Brain pericyte (primary cell): ENCODE measurements at places on chromosomes 5 and 9.

- DNase-seq, result no peak
These were observed 134.7 kb downstream of the SLC1A3 start for GRCh38 chr5:36741128-36741527.

- DNase-seq, result no peak
These were observed 34.5 kb upstream of the CDKN2AIPNL start for GRCh38 chr5:134445856-134446818.

- no peak for DNase-seq
These were observed 32.5 kb upstream of the MYORG start for GRCh38 chr9:34409154-34409553.

- DNase-seq, result no peak
These were observed 482.8 kb upstream of the KLF4 start for GRCh38 chr9:107972346-107972745.

DNA sequence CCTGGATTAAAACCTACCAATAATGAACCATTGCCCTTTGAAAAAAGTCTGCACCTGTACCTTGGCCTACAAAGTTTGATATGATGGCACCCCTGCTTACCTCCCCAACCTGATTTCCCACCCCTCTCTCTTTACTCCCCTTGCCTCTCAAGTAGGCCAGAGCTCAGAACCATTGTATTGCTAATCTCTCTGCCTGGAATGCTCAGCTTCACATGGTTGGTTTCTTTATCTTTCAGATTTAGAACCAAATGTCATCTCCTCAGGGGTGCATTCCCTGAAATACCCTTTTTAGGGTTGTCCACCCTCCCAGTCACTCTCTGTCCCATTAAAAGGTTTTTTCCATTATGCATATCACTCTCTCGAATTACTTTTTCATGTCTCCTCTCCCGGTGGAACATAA is 116.6 kb upstream of the VCAN start:
- no peak for DNase-seq

- DNase-seq, result no peak
These were observed 44.6 kb downstream of the AOPEP start for GRCh38 chr9:94771096-94771495.

DNA sequence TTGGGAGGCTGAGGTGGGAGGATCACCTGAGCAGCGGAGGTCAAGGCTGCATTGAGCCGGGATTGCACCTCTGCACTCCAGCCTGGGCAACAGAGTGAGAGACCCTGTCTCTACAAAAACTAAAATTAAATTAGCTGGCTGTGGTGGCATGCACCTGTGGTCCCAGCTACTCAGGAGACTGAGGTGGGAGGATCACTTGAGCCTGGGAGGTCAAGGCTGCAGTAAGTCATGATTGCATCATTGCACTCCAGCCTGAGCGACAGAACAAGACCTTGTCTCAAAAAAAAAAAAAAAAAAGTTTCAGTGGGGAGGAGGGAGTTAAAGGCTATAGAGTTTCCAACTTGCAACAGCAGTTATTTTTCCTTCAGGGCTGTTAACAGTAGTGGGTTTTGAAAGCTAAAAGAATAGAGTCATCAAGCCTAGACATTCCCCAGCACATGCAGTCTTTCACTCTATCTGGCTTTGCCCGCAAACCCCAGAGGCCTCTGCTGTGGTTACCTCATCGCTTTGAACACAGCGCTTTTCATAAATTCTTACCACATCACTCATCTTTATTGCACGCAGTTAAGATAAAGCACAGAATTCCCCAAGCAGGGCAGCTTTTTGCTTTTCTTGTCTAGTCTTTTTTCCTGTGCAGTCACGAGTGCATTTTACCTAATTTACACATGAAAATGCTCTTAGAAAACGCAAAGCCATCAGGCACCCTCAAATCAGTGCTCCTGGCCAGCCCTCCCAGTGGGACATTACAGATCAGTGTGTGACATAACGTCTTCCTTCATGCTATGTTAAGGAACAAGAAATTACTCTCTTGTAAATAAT is 8.7 kb upstream of the SLC2A8 start:
- DNase-seq, result peak; percentile 79

GRCh38 chr9:129803676-129804060 is 684 bp downstream of the TOR1B start:
- DNase-seq, result no peak

DNA sequence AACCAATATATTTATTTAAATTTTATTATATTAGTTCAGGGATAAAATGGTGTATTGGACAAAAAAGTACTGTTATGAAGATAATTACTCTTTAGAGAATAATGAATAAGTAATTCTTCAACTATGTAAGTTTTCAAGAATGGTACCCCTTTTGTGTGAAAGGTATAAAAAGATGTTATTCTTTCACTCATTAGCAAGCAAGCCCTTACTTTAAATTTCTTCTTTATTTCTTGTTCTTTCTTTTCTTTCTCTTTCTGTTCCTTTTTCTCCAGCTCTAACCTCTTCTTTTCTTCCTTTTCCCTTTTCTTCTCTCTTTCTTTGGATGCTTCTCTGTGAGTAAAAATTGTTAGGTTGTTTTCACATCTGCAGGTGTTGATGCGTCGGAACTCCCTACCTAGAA is 63.2 kb upstream of the RICTOR start:
- no peak for DNase-seq

DNA sequence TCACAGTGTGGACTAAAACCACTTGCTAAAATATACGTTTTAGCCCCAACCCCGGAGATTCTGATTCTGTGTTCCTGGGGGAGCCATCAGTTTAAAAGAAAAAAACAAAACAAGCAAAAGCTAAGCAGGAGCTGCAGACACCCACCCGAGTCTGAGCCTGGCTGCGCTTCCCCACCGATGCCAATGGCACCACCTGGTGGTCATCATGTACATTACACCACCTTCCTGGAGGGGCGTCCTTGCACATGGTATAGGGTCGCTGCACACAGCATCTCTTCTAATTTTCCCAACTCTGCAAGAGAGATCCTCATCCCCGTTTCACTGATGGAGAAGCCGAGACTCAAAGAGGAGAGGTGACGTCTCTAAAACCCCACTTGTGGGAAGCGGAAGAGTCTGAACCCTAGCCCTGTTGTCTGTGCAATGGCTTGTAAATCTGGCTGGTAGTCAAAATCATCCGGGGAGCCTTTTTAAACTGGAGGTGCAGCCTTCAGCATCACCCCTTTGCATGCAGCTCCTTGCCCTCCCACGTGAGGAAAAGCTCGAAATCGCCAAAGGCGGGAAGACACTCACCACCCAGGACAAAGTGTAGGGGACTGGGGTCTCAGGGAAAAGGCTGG is 23.1 kb upstream of the CNOT6 start:
- DNase-seq, result no peak

DNA sequence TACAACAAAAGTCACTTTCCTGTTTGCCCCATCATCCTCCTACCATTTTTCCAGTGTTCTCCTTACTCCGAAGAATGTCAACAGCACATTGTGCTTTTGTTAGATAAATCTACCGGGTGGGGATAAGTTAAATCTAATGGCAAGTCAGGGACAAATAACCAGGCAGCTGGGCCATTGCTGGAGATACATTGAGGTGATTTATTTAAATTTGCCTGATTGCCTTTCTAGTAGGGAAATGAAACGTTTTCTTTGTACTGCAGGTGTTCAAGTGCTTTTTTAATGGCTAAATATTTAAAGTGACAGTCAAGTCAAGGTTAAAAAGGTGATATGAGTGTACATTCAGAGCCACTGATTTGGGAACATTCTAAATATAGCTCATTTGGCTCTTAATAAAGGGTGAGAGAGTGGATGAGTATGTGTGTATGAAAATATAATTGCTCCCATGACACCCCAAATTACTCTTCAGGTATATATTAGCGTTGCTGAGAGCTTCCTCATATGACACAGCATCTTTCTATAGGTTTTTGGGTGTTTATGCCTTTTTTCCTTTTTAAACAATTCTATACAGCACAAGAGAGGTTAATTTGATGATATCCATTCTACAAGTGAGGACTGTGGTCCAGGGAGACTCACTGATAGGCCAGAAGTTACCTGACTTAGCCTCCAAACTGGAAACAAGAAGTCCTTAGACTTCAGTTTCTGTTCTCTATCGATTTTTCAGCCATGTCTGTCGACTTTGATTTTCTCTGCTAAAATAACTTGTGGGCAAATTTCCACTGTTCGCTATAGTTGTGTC is 51.9 kb downstream of the DMRT2 start:
- DNase-seq, result no peak

DNA sequence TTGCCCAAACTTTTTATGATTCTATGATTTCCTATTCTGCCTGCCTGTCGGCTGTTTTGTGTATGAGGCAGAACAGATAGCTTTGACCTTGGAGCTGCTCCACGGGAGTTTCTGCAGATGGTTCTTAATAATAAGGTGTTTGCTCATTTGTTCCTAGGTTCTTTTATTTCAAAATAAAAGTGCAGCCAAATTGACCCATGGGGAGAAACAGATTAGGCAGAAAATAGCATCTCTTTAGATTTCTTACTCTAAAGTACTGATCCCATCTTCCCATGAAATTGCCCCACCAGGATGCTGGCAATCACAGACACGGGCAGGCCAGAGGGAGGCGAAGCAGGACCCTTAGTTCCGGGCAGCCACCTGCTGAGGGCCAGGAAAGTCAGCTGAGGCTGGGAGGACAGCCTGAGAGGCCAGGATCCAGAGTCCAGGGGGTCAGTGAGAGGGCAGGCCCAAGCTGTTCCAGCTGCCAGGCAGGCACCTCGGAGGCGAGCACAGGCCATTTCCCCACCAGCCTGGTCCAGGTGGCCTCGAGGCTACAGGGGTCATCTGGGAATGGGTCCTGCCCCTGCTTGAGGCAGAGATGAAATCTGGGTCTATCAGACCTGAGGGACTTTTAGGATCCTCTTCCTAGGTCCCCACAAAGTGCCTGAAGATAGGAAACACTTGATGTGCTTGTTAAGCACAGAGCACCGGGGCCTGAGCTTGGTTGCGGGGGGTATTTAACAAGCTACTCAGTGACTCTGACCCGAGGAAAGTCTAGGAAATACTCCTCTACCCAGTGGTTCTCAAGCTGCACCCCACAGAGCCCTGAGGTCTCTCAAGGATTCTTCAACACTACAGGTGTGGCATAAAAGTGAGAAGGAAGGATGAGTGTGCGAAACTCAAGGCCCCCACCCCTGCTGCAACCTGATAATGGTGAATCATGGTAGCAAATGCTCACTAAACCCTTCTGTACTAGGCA is 145.4 kb downstream of the CMYA5 start:
- DNase-seq, result no peak

GRCh38 chr9:114302727-114303126 is 20.2 kb upstream of the ORM1 start:
- no peak for DNase-seq

DNA sequence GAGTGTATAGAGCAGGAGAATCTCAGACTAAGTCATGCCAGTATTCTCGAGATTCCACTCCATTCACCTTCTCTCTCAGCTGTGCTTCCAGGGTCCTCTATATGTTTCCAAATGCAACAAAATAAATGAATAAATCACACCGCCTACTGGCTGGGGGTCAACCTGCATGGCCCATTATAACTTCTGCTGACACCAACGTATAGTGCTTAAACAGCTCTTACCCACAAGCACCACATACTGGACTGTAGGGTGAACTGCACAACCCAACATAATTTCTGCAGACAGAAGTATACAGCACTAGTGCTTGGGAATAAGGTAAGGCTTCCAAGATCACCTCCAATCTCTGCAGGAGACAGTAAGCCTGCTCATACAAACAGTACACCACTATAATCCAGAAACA is 33.1 kb upstream of the HTR4 start:
- DNase-seq, result no peak

DNA sequence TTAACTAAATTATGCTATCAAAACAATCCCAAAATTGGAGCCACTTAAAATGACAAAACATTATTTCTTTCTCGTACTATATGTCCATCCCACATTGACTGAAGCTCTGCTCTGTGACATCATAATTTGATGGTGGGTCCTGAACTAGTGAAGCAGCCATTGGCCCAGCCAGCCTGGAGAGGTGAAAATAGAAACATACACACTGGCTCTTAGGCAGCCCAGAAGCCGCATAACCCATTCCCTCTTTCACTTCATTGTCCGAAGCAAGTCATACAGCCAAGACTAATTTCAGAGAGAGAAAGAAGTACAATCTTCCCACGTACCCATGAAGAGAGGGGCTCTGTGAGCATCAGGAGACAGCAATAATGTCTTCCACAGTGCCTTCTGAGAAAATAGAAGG is 342.5 kb downstream of the NFIB start:
- DNase-seq, result no peak

- no peak for DNase-seq
These were observed 175.3 kb downstream of the GDNF start for GRCh38 chr5:37664551-37664950.

GRCh38 chr5:7321724-7322123 is 74.2 kb upstream of the ADCY2 start:
- DNase-seq, result no peak

DNA sequence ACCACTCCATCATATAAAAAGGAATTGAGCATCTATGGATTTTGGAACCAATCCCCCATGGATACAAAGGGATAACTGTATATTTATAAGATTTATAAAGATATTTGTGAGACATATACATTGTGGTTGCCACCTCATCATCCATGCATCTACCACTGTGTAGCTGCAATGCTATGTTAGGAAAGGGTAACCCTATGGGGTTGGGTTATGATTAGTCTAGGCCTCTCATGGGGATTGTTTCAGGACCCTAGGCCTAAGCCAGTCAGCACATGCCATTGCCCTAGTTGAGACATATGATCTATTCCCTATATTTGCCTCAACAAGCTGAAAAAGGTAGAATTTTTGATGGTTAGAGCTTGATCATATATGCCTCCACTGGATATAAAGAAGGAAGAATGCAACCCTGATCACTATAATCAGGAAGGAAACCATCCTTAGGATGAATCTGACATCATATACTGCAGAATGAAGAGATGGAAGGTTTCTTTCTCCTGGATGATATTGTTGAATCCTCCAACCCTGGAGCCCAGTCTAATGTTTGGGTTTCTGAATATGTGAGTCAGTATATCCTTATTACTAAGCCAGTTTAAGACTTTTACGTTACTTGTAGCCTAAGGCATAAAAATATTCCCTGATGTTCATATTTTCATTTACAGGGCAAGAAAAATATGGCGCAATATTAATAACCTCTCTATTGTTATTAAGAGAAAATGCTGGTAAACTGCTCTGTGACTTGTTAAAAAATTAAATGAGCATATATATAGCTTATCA is 94.2 kb downstream of the ADAMTS19 start:
- DNase-seq, result no peak

DNA sequence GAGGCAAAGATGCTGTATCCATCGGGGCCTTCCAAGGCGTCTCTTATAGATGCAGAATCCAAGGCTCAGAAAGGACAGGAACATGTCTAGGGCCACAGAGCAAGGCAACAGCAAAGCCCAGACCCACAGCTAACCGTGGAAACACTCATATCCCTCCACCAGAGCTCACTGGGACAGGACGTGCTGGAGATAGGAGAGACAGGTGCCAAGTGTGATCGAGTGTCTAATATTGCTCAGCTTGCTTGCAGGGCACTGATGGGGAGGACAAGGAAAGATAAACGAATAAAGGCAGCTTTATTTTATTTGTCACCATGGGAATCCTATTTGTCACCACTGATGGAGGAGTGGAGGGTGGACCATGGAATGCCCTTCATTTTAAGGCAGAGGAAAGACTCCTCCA is 44.0 kb upstream of the AKNA start:
- DNase-seq, result no peak

DNA sequence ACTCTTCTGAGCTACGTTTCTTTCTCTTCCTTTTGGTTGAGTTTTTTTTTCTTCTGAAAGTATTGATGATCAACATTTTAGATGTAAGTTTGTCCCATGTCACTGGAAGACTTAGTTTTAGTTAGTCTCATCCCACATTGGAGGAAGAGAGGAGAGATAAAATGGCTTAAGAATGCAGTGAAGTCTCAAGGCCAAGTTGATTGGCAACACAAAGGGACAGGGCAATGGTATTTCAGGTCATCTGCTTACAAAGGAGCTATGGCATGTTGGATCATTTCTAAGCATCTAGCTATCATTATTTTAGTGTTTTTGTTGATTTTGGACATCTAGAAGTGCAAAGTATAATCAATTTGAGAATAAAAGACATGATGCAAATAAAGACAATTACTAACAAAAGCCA is 58.6 kb downstream of the CDKN2A start:
- no peak for DNase-seq
